Tibial nerve (tissue), 4 donors: ENCODE measurements at places on chromosomes 7 and 10. TPM values are rescaled to one million over a fixed set of nuclear protein-coding genes. Genes with fewer than 3 reads are reported as not detected.

Gene TRIM73
- 3.3 TPM for total RNA-seq

- H3K27me3 ChIP-seq = no peaks in the 10 kb centered on the region
- no peak for DNase-seq
- H3K4me1 ChIP-seq = peaks cover 27% of the 10 kb centered on the region
- H3K4me3 ChIP-seq = no peak overlapping the region
- H3K27ac ChIP-seq = no peak overlapping the region
Observed at GRCh38 chr7:121049028-121049791, 60.7 kb downstream of the CPED1 start.

DNA sequence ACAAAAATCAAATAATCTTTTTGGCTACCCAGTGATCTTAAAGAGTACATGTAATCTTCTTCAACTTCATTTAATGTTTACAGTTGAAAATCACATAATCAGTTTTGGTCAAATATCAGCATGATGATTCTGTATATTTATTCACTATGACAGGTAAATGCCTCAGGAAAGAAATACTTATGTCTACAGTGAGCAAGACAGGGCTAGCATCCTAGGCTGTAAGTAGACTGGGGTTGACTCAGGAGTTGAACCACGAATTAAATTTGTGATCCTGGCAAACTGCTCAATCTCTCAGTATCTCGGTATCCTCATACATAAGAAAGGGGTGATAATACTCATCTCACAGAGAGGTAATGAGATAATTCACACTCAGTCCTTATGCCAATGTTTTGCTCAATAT is 71.8 kb downstream of the SEMA3D start:
- no peaks in the 10 kb centered on the region for H3K4me1 ChIP-seq
- H3K27me3 ChIP-seq = no peaks in the 10 kb centered on the region
- H3K27ac ChIP-seq = no peak overlapping the region
- H3K36me3 ChIP-seq = no peaks in the 10 kb centered on the region
- no peak for DNase-seq

GRCh38 chr7:75995996-75996395 is 1.6 kb upstream of the TMEM120A start:
- peaks cover 21% of the 10 kb centered on the region for H3K4me1 ChIP-seq
- peak overlapping the region; percentile 99 for H3K27ac ChIP-seq
- no peak overlapping the region for H3K4me3 ChIP-seq
- no peak for DNase-seq
- no peaks in the 10 kb centered on the region for H3K36me3 ChIP-seq
